Stimulated activated CD8-positive, alpha-beta memory T cell treated with anti-CD3 and anti-CD28 coated beads, Interleukin-7, amount 100 ng/mL, for 1 hour (primary cell): ENCODE measurements at places on chromosomes 11 and 22.

DNA sequence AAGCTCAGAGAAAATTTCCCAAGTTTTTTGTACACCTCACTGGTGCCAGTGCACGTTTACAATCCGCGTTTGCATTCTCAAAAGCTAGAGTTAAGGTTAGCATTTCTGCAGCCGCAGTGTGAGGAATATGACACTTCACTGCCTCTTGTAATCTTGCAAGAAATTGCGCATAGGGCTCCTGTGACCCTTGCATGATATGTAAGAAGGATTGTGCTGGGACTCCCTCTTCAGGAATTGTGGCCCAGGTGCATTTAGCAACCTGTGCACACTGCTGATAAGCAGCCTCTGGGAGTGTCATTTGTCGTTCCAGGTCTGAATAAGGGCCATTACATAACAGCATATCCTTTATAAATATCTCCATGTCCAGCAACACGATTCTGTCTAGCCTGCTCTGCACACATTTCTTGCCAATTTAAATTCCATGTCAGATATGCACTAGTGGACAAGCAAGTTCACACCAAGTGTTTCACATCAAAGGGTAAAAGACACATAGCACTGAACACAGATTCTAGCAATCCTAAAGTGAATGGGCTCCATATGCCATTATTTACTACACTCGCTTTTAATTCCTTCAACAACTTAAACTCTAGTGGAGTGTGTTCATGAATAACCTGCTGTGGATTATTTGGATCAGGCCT lies 69.2 kb upstream of the INCENP start:
- no peak for DNase-seq

GRCh38 chr11:67695606-67696005 lies 21.2 kb upstream of the ALDH3B2 start:
- DNase-seq = no peak

GRCh38 chr22:48745842-48746788 lies 1081.6 kb downstream of the BRD1 start:
- DNase-seq = no peak

GRCh38 chr11:12160680-12161079 lies 50.3 kb downstream of the MICAL2 start:
- DNase-seq = no peak

- no peak for DNase-seq
Measured at GRCh38 chr22:29212743-29213142, 7.0 kb downstream of the EMID1 start.

GRCh38 chr22:49847751-49848689 lies 5.6 kb upstream of the ZBED4 start:
- DNase-seq = no peak

DNA sequence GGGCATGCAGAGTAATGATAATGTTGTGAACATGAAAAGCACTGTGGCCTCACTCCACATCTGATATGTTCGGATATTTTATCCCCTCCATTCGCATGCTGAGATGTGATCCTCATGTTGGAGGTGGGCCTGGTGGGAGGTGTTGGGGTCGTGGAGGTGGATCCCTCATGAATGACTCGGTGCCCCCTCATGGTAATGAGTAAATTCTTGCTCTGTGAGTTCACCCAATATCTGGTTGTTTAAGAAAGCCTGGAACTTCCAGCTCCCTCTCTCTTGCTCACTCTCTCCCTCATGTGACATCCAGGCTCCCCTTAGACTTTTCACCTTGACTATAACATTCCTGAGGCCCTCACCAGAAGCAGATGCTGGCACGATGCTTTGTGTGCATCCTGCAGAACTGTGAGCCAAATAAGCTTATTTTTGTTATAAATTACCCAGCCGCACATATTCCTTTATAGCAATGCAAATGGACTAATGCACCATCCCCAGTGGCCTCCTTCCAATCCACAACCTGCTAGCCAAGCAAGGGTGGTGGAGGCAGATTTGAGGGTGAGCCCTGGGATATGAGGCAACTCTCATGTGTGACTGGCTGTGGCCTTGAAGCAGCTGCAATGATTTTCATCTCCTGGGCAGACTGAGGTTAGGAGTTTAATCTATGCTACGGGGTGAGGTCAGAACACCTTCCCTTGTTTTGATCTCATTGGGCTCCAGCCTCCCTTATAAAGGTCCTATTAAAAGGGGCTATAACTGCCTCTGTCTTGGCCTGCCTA lies 276.5 kb downstream of the ETS1 start:
- no peak for DNase-seq

GRCh38 chr11:11577251-11577855 lies 44.5 kb downstream of the GALNT18 start:
- DNase-seq = no peak

GRCh38 chr22:34427436-34427835 lies 507.2 kb upstream of the LARGE1 start:
- no peak for DNase-seq

DNA sequence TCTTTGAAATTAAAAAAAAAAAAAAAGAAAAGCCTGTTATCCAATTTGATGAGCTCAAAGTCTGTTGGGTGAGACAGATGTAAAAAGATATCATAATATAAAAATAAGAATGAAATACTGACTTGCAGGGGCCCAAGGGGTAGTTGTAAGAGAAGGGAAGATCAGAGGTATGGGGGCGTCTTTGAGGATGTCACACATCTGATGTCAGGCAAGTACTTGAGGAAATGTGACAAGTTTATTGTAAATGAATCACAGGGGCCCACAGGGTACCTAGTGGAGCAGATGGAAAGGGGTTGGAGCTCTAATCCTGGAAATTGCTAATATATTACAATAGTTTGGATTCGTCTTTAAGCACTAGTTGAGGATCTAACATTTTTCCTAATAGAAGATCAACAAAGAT lies 131.6 kb downstream of the MAML2 start:
- no peak for DNase-seq

- DNase-seq = no peak
Measured at GRCh38 chr11:126817096-126817495, 183.5 kb downstream of the KIRREL3 start.

DNA sequence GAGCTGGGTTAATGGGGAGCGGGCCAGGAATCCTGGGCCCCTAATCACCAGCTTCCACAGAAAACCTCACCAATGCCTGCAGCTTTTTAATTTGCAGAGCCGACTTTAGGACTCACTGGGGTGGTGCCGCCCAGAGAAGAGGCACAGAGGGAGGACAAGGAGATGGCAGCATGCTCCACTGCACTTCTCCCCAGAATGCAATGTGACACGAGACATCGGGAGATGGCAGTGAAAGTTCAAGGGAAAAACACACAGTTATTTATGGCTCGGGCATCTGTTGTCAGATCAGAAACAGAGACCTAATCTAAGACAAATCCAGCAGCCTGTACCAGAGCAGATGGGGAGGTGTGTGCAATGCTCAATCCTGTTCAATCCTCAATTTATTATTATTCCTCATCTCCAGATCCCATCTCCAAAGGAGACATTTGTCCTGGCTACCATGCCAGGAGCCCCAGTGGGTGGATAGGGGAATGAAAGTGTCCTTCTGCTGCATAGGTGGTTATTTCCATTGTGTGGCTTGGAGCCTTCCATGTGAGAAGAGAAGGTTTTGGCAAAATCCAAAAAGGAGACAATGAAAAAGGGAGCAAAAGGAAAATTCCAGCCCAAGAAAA lies 250.0 kb downstream of the NXPE2 start:
- DNase-seq = no peak

- DNase-seq = no peak
Measured at GRCh38 chr11:16149476-16149875, 206.9 kb downstream of the SOX6 start.

DNA sequence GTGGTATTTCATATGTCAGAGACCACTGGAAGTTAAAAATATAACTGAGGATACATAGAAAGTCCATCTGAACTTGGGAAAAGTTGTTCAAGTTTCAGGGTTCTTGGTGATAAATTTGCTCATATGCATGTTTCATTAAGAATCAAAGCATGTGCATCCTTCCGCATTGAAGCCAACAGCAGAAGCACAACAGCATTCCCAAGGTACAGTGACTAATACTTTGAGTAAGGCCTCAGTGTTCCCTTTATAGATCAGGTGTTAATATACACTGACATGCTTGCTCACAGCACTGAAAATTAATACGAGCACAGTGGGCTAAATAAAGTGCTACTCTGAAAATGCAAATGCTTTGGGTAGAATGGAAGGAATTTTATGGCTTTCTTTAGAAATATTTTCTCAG lies 691.1 kb downstream of the METTL15 start:
- DNase-seq = no peak

- no peak for DNase-seq
Measured at GRCh38 chr11:70506658-70506970, 108.3 kb downstream of the CTTN start.

- no peak for DNase-seq
Measured at GRCh38 chr11:105573091-105573490, 36.8 kb upstream of the GRIA4 start.

- DNase-seq = no peak
Measured at GRCh38 chr11:58893899-58894298, 45.4 kb upstream of the GLYATL1 start.

DNA sequence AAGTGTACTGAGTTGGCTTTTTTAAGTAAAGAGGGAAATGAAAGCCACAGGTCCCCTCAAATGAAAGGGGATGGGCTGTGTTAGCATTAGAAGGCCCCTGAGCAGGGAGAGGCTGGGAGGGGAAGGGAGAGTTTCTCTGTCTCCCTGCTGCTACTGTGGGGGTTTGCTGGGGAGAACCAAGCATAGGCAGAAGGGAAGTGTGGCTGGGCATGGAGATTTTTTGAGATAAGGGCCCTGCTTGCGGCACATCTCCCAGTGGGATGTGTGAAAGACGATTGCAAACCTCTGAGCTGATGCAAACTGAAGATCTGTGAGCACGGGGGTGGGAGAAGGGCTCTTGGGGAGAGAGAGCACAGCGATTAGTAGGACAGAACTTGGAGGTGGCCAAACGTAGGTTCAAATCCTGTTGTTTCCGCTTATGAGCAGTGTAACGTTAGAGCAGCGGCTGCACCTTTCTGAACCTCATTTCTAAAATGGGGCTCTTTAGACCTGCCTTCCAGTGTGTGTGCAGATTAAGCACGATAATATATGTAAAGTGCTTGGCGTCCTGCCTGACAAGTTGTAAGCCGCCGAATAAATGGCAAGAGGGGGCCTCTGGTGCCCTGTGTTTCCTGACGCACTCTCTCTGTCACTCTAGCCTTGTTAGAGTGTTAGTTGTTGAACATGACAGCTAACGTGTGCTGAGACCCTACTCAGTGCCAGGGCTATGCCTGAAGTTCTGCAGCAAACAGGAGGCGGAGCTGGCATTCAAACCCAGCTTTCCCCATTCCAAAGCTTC lies 122.3 kb downstream of the GRIK4 start:
- DNase-seq = no peak

- DNase-seq = no peak
Measured at GRCh38 chr22:38233427-38233826, 31.6 kb downstream of the MAFF start.

DNA sequence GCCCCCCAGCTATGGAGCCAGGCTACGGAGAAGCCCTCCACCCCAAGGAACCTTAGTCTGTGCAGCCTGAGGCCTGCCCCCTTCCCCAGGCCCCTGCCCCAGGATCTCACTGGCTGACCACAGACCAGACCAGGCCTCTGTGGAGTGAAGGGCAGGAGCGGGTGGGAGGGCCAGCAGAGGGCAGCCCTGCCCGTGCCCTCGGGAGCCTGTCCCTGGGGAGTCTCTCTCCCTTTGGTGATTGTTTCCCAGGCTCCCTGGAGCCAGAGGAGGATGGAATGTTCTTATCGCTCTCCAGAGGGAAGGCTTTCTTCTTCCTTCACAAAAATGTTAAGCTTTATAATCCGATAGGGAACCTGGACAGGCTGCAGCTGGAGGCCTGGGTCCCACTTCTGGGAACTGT lies 455.3 kb downstream of the SOX6 start:
- no peak for DNase-seq

DNA sequence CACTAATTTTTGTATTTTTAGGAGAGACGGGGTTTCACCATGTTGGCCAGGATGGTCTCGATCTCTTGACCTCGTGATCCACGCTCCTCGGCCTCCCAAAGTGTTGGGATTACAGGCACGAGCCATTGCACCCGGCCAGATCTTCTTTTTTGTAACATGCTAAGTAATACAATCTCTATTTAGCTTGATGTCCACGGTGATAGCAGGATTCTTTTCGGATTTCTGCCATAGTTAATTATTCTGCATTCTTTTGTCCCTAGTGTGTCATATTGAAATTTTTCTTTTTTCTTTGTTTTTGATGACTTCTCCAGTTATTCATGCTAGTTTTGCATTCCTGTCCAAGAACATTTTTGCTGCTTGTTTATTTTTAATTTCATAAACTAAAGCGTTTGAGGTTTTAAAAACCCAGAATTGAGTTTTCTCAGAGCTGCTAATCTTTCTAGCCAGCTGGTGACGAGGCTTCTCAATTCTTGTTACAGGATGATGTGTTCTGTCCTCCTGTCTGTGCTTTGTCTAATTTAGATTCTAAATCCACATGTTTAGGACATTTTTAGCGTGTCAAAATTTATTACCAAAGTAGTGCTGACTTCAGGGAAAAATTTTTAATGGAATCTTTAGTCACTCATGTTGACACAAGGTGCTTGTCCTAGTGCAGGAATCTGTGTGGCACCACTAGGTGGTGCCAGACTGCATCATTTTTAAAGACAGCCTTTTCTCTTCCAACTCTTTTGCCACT lies 21.8 kb downstream of the NF2 start:
- DNase-seq = no peak

- no peak for DNase-seq
Measured at GRCh38 chr11:7571640-7572000, 57.8 kb downstream of the PPFIBP2 start.

GRCh38 chr11:8025123-8025522 lies 38.0 kb downstream of the EIF3F start:
- no peak for DNase-seq

GRCh38 chr11:119754656-119755355 lies 25.8 kb upstream of the NECTIN1 start:
- no peak for DNase-seq

DNA sequence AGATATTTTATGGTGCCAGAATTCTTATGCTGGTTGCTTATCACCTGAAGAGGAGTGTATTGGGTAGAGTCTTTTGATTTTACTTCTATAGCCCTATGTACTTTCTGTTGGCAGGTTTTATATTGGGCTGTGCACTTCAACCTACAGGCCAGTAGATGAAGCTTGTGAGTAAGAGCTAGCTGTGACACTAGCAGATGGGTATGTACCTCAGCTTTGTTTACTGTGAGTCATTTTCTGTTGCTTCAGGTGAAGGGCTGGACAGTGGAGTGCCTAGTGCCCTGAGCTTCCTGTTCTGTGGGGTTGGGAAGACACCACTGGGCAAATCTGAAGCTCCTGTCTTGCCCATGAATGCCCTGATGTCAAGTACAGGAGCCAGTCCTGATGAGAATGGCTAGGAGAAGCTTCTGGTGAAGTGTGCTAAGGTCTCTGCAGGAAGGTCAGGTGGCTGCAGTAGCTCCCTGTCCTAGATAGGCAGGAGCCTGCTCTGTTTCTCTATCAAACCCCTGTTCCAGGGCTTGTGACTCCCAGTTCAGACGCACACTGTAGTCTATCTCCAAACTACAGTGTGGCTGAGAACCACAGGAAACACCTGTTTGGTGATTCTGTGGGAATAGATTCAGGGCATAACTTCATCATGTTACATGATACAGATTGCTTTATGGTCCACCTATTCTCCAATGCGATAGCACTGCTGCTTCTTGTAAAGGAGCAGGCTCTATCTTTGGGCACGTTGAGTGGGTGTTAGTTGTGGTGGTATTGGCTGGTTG lies 755.7 kb downstream of the KCNA4 start:
- no peak for DNase-seq

- DNase-seq = no peak
Measured at GRCh38 chr11:115077740-115078139, 399.4 kb downstream of the NXPE2 start.

GRCh38 chr22:22166941-22167713 lies 77.5 kb upstream of the VPREB1 start:
- DNase-seq = no peak
